GM12892 (cell line): ENCODE measurements at places on chromosomes 1 and 21.

DNA sequence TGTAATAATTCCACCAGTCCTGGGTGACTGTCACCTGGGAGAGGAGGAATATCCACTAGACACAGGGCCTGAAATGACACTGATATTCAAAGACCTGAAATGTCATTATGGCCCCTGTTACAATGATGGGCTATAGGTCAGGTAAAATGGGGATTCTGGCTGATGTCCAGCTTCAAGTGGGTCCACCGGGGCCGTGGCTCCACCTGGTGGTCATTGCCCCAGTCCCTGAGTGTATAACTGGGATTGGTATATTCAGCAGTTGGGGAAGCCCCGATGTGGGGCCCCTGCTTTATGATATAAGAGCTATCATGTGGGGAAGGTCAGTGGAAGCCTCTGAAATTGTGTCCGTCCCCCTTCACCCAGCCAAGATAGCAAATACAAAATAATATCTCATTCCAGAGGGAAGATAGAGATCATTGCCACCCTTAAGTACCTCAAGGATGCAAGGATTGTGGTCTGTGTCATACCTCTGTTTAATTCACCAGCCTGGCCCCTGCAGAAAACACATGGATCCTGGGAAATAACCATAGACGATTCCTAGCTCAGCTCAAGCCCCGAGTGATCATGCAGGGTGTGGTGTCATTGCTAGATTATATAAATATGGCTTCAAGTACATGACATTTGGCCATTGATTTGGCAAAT lies 19.4 kb downstream of the PLEKHO1 start:
- DNase-seq: no peak

DNA sequence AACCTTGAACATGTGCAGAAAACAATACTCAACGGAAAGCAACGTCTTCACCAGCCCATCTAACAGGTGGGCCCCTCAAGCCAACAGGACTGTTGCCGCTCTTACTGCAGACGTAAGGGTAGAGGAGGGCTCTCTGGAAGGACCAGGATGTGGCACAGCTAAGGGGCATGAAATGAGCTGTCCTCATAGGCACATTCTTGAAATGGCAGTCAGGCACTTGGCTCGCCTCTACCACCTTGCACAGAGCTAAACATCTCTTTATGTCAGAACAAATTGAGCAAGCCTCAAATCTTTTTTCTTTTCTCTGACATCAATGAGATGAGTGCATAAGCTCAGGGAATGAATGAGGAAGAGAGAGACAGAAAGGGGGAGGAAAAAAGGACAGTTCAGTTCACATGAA lies 86.4 kb upstream of the ESRRG start:
- no peak for DNase-seq

DNA sequence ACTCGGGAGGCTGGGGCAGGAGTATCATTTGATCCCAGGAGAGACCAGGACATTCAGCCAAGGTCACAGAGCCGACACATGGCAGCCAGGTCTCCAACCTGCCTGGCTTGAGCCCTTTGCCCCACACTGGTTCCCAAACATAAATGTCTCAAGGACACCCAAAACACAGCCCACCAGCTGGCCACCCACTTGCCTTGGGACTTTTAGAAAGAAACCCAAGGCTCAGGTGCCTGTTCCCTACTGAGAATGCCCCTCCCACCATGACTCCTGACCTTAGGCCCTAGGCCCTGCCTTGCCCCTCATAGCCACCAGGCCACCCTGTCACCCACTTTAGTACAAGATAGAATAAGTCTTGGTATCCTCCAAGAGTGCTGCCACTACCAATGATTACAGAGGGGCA lies 41.9 kb upstream of the LRP8 start:
- DNase-seq: no peak

DNA sequence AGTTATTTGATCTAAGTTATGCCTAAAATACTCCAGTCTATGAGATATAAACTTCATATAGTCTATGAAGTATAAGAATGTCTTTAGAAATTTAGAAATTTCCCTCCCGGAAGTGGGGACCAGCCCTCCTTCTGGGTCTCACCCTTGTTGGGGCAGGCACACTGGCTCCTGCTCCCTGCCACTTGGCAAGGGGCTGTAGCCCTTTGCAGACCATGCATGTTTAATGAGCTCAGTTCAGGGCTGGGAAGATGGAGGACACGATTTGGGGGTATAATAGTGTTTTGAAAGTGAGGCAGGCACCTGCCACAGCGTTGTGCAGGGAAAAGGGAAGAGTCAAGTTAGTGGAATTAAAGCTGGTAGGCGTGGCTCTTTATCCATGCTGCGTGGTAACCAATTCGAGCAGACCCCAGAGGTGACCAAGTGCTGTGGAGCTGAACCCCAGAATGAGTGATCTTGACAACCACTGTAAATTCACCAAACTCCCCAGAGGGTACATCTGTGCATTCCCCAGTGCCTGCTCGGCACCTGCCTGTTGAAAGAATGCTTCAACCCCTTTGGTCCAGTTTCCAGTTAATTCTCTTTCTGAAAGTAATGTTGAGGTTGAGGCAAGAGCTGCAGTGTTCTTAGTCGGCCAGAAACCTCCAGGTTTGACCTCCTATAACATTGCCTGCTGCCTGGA lies 79.6 kb downstream of the DOP1B start:
- DNase-seq: no peak

DNA sequence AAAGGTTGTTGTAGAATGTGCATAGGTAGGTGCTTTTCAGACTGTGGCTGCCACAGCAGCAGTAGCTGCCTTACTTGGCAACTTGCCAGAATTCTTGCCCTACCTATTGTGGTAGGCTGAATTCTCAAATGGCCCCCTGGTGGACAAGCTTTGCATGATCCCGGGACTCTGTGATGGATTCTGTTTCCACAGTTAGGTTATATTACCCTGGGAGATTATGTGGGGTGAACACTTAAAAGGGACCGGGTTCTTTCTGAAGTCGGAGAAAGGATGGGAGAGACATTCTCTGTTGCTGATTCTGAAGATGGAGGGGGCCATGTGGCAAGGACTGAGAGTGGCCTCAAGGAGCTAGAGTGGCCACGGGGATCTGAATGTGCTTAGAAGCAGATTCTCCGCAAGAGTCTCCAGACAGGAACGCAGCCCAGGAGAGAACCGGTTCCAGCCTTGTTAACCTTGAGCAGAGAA lies 32.1 kb upstream of the KCNE1 start:
- DNase-seq: no peak

- DNase-seq: no peak
These were observed 269.1 kb upstream of the VAMP3 start for GRCh38 chr1:7501723-7502603.

- no peak for DNase-seq
These were observed 67.1 kb downstream of the ATP2B4 start for GRCh38 chr1:203693721-203694120.

- DNase-seq: peak; percentile 49
These were observed 50.8 kb downstream of the TOMM20 start for GRCh38 chr1:235077571-235078479.

DNA sequence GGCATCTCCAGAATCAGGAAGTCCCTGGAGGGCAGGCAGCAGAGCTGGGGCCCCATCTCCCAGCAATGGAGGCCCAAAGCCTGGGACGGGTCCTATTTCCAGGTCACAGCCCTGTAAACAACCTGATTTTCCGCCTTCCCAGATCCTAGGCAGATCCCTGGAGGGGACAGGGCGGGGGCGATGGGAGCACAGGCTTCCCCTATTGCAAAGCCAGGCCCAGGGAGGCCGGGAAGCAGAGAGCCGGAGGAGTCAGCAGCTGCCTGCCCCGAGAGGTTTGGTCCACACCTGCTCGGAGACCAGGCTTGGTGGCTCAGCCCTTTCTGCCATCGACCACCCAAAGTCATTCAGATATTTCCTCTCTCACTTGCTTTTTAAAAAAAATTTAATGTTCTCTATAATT lies 29.2 kb downstream of the CASZ1 start:
- DNase-seq: no peak

GRCh38 chr1:3483801-3484444 lies 29.5 kb downstream of the ARHGEF16 start:
- peak; percentile 82 for DNase-seq

GRCh38 chr1:164922585-164922984 lies 363.6 kb downstream of the PBX1 start:
- no peak for DNase-seq
